Activated CD4-positive, alpha-beta T cell treated with anti-CD3 and anti-CD28 coated beads for 48 hours (primary cell): ENCODE measurements at places on chromosomes 13 and 19.
A peak's percentile ranks its signal among the peaks of the same experiment; 100 is the strongest.

- no peak for DNase-seq
Measured at GRCh38 chr13:43953370-43953769, 73.7 kb downstream of the LACC1 start.

GRCh38 chr19:3129112-3129511, 6.7 kb upstream of the GNA15 start:
- DNase-seq, result no peak

DNA sequence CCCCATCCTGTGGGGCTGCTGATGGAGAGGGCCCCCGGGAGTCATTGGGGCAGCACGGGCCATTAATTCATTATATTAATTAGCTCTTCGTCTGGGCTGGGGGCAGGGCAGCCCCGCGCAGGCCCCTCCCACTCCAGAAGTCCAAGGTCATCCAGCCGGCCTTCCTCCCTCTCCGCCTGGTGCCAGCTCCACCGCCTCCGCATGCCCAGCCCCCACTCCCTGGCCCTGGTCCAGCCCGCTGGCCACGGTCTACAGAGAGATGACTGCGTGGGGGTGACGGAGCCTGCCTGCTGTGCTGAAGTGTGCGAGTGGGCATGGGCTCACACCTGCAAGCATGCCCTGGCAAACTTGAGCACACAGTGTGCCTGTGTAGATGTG, 8.8 kb downstream of the IGLON5 start:
- no peak for DNase-seq

DNA sequence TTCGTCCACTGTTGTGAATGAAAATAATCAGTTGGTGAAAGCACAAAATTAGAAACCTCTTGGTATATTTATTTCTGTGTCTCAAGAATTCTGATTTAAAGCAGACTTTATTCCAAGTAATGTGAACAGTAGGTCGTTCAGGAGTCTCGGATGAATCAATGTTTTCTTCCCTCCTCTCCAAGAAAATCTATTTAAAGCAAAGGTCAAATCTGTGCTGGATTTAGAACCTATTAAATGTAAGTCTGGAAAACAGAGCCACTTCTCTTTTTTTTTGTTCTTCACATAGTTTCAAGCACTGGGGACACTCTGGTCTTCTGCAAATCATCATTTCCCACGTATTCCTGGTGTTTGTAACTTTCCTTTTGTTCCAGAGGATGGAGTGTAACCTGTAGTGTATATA, 312.7 kb downstream of the ATP8A2 start:
- no peak for DNase-seq

GRCh38 chr19:47614021-47614295, 5.0 kb downstream of the BICRA start:
- no peak for DNase-seq

- no peak for DNase-seq
Measured at GRCh38 chr19:38880076-38880881, 2.2 kb upstream of the RINL start.

GRCh38 chr13:113965968-113966884, 7.7 kb downstream of the C13orf46 start:
- DNase-seq, result no peak

DNA sequence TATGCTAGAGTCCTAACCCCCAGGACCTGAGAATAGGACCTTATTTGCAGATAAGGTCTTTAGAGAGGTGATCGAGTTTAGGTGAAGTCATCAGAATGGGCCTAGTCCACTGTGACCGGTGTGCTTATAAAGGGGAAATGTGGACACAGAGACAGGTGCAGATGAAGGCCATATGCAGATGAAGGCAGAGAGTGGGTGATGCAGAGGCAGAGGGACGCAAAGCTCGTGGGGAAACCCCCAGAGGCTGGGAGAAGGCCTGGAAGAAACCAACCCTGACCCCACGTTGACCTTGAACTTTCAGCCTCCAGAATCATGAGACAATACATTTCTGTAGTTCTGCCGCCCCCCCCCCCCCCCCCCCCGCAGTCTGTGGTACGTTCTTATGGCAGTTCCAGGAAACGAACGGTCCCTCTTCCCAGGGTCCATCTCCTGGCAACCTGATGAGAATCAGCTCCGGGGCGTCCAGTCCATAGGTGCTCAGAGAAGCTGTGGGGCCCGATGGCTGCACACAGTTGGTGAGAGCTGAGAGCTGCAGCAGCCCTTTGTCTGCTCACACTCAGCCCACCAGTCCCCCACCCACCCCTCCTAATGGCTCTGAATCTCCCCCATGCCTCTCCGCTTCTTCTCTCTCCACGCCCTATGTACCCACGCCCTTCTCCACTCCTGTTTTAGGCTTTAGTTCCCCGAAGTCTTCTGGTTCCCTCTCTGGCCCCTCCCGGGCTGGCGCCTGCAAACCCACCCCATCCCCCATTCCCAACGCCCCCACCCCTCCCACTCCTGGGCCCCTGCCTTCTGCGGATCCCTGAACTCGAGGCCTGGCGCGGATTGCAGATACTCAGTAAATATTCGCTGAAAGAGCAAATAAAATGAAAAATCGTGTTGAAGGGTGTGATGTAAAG, 218.3 kb upstream of the MAB21L1 start:
- no peak for DNase-seq

GRCh38 chr19:46714444-46715106, 2.3 kb downstream of the PRKD2 start:
- DNase-seq, result peak; percentile 72

- peak; percentile 88 for DNase-seq
Measured at GRCh38 chr19:54266133-54266532, 9.1 kb upstream of the LILRB5 start.

DNA sequence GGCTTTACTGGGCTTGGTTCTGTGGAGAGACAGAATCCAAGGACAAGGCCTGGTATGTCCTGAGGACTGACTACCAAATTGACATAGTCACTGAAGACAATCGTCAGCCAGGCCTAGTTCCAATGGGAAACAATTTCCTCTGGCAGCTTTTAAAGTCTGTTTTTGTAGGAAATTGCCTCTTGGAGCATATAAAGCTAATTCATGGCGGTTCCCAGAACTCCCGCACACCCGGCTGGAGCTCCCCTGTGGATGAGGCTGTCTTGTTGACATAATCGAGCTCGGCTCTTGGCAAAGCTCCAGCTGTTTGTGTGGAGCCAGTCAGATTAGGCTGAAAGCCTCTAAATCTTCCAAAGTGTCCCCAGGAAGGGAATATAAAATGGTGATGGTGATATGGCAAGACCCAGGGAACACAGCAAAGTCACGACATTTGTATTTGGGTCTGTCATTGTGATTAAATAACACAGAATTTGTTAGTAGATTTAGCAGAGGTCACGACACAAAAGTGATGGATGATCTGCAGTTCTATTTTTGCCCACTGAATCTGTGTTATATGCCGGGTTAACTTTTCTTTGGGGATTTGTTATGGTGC, 395.0 kb downstream of the PCDH9 start:
- no peak for DNase-seq

DNA sequence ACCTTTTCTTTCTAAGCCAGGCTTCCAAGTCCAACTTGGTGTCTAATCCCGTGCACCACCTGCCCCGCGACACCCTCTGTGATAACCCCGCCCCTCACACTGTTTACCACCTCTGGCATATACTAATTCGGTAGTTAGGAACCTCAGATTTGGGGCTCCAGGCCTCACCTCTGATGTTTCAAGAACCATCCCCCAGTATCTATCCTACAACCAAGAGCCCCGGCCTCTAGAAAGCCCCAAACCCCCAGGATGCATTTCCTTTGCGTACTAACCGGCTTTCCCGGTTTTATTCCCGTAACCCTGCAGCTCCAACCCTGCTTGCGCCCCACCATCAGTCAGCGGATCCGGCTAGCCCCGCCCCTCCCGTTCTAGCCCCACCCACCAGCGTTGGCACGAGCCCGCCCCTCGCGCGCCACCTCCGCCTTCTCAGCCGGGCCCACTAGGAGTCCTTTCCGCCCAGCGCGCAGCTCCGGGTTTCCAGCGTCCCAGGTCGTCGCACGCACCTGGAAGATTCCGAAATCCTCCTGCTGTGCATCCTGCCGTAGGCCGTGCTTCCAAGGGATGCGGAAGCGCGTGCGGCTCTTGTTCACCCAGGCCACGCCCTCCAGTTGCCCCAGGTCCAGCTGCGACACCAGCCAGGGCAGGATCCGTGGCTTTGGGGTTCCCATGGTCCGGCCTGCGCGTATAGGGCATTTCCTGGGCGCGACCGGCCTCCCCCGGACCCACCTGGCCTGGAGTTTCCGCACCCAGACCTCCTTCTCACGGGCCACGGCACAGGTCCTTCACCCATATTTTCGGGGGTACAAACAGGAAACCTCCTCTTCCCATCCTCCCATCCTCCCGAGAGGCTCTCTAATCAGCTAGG, 1.3 kb downstream of the IRF3 start:
- peak; percentile 94 for DNase-seq

- peak; percentile 16 for DNase-seq
Measured at GRCh38 chr19:52351512-52351911, 15.5 kb downstream of the ZNF610 start.

GRCh38 chr19:47110521-47111005, 3.0 kb downstream of the ZC3H4 start:
- DNase-seq, result peak; percentile 62

DNA sequence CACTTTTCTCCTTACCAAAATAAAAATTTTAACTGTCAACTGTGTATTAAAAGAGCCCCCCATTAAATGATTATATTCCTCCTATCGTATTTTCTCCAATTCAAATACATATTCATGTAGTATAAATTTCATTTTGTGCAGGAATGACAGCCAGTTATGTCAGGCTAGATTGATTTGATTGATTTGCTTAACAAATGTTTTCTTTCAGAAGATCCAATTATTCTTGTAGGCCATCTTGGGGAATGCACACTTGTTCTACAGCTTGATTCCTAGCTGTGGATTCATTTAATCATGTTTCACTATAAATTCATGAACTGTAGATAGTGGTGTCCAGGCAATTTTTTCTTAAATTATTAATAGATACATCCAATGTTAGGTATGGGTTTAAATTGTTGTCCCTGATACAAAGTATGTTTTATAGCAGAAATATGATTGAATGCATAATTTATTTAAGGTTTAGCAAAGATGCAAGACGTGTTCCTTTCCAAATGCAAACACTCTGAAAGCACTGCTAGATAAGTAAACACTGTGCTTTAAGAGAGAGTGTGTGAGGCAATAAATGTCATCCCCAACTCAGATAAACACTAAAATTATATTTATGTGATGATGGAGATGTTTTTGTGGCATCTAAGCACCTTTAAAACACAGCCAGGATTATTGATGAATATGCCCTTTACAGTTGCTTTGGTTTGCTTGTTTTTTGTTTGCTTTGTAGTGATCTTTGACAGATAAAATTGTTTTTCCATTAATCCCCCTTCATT, 531.1 kb downstream of the DCT start:
- DNase-seq, result no peak

DNA sequence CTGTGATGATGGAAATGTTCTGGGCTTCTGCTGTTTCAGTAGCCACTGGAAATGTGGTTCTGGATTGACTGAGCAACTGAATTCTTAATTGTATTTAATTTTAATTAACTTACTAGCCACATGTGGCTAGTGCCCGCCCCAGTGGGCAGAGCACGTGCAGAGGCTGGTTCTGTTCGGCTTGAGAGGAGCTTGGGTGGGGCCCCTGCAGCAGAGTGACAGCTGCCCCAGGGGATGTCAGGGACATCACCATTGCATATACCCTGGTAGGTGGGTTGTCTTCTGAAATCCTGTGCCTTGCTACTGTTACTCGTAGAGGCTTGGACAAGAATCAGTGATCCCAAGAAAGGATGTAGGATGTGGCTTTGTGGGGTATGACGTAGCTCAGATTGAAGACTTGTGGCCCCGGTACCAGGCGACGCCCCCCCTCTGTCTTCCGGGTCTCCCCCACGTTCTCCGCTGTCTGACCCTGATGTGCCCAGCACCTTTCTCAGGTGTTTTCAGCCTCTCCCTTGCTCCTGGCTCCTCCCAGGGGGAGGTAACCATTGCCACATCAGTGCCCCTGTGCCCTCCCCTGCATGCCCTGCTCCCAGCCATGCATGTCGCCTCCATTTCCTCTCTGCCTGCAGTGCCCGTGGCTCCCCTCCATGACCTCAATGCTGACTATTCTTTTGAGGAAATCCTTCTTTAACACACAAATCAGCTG, 102.6 kb upstream of the RNF113B start:
- no peak for DNase-seq

- no peak for DNase-seq
Measured at GRCh38 chr13:109804654-109805053, 18.3 kb upstream of the IRS2 start.

GRCh38 chr13:52849291-52850071, 1.0 kb upstream of the PCDH8 start:
- DNase-seq, result no peak

DNA sequence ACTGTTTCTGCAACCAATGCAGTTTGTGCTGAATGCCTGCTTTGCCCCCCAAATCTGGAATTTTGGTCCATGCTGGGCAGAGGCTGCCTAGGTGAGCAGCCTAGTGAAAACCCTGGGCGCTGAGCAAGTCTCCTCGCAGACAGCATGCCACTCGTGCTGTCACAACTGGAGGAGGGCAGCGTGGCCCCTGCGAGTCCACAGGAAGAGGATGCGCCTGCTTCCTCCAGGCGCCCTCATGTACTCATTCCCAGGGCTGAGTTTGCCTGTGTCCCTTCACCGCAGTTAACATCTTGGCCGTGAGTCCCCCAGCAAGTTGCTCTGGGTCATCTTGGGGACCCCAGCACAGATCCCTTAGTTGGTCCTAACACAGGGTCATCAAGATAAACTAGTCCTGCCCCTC, 26.2 kb upstream of the TMEM160 start:
- DNase-seq, result no peak

DNA sequence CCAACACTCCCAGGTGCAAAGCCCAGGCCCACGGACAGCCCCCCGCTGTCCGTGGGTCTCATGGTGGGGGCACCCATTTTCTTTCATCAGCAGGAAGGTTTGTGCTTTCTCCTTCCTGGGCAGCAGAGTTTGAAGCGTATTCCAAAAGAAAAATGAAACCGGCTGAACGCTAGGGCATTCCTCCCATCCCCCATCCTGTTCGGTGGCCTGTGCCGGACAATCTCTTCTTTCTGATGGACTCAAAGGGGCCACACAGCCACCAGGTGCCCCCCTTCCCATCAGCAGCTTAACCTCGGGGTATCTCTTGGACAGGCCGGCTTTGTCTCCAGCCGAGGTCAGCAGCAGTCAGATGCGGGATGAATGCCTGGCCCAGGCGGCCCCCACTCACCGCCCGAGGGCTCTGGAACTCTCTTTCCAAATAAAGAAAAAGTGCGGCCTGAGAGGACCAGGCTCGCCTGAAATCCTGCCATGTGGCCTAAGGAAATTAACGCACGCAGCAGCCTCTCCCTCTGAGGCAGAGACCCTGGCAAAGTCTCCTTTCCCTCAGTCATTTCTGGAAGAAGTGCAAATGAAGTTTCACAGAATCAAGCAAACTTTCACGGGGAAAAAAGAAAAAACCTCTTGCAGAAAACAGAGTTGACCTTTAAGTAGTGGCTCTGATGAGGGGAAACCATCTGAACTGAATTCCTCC, 67.8 kb downstream of the RASA3 start:
- DNase-seq, result peak; percentile 21

DNA sequence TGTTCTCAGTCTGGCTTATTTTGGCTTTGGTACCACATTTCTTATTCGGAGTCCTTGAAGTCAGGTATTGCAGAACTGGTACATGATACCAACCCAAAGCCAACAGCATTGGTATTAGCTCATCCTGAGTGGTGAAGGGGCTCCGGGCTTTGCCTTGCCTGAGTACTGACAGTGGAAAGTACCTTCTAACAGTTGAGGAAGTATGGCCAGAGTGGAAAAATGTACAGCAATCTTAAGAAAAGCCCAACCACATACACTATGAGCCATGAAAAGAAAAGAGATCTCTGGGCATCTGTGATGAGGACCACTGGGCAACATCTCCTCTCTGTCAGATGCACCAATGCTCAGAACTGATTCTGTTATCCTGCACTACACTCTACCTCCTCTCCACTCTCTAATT, 8.3 kb downstream of the LCP1 start:
- no peak for DNase-seq

GRCh38 chr13:20270163-20270865, 38.2 kb upstream of the GJB6 start:
- no peak for DNase-seq

- no peak for DNase-seq
Measured at GRCh38 chr13:48493851-48494250, 39.0 kb downstream of the RCBTB2 start.
